ENCODE measurements at places on chromosomes 6 and 20. TPM values are rescaled to one million over a fixed set of nuclear protein-coding genes. Genes with fewer than 3 reads are reported as not detected.

GRCh38 chr6:169215201-169215681, 38.4 kb downstream of the THBS2 start:
- DNase-seq, result no peak

DNA sequence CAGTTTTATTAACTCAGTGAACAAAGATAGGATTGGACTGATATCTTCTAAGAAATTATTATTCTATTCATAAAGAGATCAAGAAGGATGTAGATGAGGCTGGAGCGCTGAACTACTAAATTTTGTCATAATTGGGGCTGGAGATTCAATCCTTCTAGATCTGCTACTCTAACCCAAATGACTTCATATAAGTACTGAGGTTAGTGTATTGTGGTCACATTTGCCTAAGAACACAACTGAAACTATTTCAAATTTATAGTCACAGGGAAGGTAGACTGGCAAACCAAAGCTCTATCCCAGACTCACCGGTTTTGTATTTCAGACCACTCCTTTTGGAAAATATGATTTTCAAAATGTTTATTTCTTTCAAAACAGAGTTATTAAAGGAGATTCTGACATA, 96.7 kb downstream of the BMP5 start:
- no peak for DNase-seq

ALDH5A1 gene
- total RNA-seq, result 9.2 TPM

TMEM200A gene
- total RNA-seq, result 5.1 TPM

DNA sequence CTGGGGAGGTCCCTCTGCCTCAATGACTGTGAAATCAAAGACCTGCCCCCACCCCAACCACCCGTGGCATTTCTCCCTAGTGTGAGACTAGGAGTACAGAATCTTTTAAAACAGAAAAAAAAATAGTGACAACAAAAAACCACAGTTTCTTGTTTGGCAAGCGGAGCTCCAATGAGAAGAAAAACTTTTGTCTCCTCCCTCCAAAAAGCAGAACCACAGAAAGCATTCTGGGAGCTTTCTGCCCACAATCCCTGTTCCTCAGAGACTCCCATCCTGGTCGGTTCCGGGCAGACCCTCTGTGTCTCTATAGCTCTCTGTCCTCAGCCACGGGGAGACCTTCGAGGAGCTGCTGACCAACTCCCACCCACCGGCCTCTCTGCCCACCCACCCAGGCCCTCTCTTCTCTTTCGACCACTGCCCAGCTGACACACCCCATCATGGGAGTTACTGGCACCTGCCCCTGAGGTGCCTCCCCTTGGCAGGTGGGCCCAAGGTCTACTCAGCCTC, 4.9 kb downstream of the PREX1 start:
- DNase-seq, result no peak

F13A1 gene
- total RNA-seq, result 46.9 TPM

- no peak for DNase-seq
Observed at GRCh38 chr6:16769131-16769985, 8.1 kb upstream of the ATXN1 start.

DNA sequence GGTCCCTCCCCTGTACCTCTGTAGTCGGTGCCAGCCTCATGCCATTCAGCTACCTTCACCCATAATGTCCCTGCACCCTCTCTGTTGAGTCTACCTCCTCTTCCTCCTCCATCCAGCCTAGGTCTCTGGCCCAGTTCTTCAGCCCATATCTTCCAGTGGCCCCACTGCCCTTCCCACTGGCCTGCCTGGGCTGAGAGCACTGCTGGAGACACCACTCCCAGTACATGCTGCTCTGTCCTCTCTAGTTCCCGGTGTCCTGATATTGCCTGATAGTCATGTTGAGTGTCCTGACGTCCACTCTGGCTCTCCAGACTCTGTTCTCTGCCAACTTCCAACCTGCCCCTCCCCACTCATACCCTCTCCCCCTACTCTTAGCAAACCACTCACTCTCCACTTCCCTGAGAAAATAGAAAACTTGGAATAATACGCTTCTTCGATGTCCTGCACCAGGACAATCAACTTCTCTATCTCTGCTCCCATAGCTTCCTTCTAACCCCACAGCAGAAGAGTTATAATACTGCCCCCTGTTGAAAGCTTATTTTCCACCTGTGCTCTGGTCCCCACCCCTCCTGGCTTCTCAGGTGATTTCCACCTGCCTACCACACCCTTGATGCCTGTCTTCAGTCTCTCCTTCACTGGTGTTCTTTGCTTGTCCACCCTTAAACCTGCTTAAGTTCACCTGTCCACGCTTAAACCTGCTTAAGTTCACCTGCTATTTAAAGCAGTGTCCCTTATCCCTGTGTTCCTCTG, 19.8 kb downstream of the SLC22A3 start:
- no peak for DNase-seq

QRSL1 gene
- 6.9 TPM for total RNA-seq

DNA sequence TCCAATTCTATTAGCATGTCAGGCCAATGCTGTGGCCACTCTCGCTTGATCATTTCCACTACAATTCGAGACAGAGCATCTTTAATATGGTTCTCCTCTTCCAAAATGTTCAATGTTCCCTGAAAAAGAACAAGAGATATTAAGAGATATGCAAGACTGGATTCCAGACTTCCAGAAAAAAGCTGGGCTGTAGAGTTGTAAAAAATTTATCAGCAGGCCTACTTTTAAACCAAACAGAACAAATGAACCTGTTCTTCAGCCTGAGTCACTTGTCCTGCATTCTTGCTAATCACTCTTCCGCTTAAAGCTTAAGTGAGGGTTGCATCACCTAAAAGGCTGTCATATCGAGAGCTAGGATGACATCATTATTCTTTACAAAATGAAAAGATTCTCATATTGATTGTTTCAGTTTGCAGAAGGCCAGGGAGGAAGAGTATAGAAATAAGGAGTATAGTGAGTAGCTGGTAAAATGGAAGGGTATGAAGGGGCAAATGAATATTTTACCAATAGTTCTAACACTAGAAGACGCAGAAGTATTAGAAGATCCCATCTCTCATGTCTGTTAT, 4.9 kb downstream of the XPO5 start:
- DNase-seq, result no peak

- DNase-seq, result no peak
Observed at GRCh38 chr20:6636209-6637159, 131.0 kb upstream of the BMP2 start.

MATN4 gene
- total RNA-seq, result 6.4 TPM

- no peak for DNase-seq
Observed at GRCh38 chr20:54692168-54692887, 216.9 kb downstream of the DOK5 start.

GRCh38 chr6:88708197-88708744, 255.1 kb downstream of the RNGTT start:
- no peak for DNase-seq

- no peak for DNase-seq
Observed at GRCh38 chr6:100266494-100267401, 198.0 kb downstream of the SIM1 start.

DNA sequence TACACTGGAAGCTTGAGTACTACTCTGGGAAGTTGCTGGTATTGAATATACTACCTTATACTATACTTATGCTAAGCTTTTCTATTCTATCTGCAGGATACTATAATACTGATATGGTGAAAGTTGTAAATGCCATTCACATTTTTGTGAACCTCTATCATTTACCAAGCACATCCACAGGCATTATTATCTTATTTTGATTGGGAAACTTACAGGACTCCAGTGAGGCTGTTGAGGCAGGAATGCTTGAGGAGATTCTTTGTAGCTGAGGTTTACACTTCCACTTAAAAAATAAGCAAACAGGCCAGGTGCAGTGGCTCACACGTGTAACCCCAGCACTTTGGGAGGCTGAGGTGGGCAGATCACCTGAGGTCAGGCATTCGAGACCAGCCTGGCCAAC, 442.9 kb downstream of the QKI start:
- DNase-seq, result no peak

HTR1E gene
- 0.52 TPM for total RNA-seq

DNA sequence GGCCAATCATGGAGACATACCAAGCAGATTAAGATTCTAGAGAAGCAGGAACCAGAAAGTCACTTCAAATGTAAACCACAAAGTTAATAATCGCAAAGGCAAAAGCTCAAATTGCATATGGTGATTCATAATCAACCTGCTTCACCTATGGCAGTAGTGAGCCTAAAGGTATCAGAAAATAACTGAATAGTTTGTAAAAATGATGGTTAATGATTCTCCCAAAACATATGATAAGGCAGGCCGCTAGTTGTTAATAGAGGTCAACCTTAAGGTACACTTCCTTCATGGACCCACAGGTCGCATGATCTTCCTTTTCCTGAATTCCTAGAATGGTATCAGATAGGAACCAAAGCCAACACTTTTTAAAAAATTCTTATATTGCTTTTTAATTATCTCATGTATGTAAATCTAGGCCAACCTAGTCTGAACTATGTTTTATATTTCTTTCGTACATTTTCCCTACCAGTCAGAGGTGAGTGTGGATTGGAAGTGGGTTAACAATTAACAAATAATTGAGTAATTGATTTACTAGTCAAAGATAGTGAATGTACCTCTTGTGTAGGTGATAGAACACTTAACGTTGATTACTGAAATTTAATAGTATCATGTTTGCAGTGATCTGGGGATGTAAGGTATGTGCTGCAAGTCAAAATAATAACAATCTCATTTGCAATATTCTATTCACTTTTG, 16.4 kb downstream of the TAAR2 start:
- no peak for DNase-seq

DNA sequence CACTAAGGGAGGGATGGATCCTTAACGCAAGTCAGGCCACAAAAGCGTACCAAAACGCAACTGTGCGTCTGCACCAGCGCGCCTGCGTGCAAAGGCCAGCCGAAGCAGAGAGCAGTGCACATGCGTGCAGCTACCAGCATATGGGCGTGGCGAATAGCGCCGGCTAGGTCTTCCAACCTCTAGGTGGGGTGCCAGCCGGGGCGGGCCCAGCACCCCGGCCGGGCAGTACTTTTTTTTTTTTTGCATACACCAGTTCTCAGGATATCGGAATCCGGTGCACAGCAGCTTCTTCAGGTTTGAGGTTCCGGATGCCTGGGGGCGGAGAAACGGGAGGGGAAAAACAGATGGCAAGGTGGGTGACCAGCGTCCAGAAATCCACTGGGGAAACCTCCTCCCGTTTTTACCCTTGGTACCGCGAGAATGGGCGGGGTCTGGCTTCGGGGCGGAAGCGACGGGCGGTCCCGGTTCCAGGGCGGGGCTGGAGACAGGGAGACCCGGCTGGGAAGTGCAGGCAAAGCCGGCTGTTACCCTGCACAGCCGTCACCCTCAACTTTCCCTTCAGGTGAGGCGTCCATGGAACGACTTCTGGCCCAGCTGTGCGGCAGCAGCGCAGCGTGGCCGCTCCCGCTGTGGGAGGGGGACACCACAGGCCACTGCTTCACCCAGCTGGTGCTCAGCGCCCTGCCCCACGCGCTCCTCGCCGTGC, at the start of gene ABCC10:
ABCC10 (plus strand) TSS at position 136 of the 706 bp plus-strand sequence; CDS start at position 574, 438 bp downstream.
- DNase-seq, result peak; percentile 94

SNAP25 gene
- 4.9 TPM for total RNA-seq

DNA sequence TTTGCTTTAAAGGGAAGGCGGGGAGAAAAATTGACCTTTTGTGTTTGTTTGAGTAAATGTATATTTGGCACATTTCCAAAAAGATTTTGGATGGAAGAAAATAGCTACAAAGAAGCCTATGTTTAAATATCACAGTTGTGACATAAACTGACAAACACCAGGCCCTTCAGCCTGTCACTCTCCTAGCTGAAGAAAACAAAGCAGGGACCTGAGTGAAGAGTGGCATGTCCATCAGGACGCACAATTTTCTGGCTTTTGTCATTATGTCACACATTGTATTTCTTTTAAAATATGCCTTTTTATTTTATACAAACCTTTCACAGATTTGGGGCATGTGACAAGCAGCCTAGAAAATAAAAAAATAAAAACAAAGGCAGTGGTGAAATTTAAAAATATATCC, 241.2 kb downstream of the OGFRL1 start:
- no peak for DNase-seq

OPRL1 gene
- 0.87 TPM for total RNA-seq

- DNase-seq, result no peak
Observed at GRCh38 chr6:73556836-73557235, 36.0 kb upstream of the EEF1A1 start.

DNA sequence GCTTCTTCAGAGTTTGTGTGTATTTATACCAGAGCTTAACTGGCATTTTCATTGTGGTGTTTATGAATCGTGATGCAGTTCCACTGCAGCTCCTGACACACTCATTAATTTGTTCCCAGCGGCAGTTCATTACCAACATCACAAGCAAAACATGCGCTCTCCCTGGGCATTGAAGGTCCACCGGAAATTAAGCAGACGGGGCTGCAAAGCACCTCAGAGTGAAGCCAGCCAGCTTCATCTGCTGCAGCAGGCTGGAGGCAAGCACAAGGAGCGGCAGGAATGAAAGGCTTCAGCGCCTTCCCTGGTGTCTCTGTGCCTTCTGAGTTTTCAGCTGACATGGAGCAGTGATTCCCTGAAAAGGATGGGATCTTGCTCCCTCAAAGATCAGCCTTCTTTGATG, 246.0 kb upstream of the SPTLC3 start:
- DNase-seq, result no peak

GRCh38 chr20:31523361-31524283, 9.4 kb downstream of the HM13 start:
- no peak for DNase-seq

GRCh38 chr20:23293689-23294088, 56.9 kb upstream of the NXT1 start:
- DNase-seq, result no peak

- no peak for DNase-seq
Observed at GRCh38 chr20:46951405-46951804, 56.8 kb downstream of the EYA2 start.

DNA sequence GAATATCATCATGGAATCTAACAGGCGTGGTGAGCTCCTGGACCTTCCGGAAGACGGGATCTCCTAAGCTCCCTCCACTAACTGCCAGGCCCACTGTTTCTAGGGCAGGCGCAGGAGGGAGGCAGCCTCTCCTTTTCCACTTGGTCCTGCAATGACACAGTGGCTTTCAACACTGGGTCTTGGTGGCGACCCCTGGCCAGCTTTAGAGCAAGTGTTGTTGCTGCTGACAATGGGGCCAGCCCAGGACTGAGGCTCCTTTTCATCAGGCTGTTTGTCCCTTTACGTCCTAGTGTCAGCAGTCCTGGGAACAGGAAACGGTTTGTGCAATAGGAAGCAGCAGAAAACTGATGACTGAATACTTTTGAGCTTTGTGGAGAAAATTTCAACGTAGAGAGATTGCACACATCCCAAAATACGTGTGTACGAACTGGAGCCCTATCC, 9.7 kb upstream of the QKI start:
- no peak for DNase-seq

GRCh38 chr20:3046677-3047462, 1.0 kb downstream of the MRPS26 start:
- no peak for DNase-seq

DNA sequence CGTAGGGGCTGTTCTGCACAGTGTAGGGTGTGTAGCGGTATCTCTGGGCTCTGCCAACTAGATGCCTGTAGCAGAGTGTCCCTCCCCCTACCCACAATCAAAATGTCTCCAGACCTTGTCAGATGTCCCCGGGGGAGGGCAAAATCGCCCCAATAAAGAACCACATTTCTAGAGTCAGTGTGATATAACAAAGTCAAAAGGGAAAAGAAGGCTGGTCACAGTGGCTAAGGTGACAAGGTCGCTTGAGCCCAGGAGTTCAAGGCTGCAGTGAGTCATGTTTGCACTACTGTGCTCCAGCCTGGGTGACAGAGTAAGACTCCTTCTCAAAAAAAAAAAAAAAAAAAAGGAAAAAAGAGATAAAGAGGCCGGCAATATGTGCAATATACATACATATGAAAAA, 11.7 kb upstream of the CEP43 start:
- DNase-seq, result no peak

GRCh38 chr6:91132461-91132860, 545.6 kb upstream of the MAP3K7 start:
- no peak for DNase-seq

GRCh38 chr6:29995340-29995777, 53.0 kb downstream of the HLA-A start:
- no peak for DNase-seq
